Tibial nerve (tissue), 4 donors: ENCODE measurements at places on chromosomes 6 and 20. TPM values are rescaled to one million over a fixed set of nuclear protein-coding genes. Genes with fewer than 3 reads are reported as not detected.
A peak's percentile ranks its signal among the peaks of the same experiment; 100 is the strongest.

GRCh38 chr20:25000268-25000801, 7.8 kb upstream of the APMAP start:
- peaks cover 2% of the 10 kb centered on the region for H3K36me3 ChIP-seq
- no peaks in the 10 kb centered on the region for H3K4me1 ChIP-seq
- peak; percentile 65 for DNase-seq
- H3K4me3 ChIP-seq = no peak overlapping the region

GRCh38 chr6:149084808-149085556, 232.5 kb upstream of the TAB2 start:
- no peaks in the 10 kb centered on the region for H3K27me3 ChIP-seq
- H3K4me3 ChIP-seq = no peak overlapping the region
- H3K4me1 ChIP-seq = no peaks in the 10 kb centered on the region
- H3K36me3 ChIP-seq = no peaks in the 10 kb centered on the region
- no peak overlapping the region for H3K27ac ChIP-seq

DNA sequence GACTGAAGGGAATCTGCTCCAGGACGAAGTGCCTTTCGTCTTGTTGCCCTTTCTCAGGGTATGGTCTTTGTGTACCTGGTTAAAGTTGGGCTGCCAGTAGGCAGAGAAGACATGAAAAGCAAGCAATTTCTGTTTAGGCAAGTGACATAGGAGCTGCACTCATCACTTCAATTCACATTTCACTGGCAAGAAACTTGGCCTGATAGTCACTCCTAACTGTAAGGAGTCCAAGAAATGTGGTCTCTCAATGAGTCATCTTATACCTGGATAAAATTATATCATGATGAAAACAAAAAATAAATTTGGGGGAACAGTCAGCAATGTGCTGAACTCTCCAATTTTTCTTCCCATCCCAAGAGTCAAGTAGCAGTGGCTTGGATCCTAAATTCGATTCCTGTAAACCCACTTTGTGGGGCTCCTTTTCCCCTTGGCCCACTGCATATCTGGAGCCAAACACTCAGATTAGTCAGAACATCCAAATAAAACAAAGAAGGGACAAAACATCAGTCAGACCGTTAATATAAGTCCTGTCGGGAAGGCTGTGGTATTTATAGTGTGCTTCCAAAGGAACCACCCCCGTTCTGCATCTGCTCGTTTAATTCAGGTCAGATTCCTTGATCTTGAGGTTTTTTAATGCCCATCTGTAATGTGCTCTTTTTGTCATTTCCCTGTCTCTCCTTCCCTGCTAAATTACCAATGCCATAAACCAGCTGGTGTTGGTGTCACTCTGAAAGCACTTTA, 5.0 kb upstream of the GABRR1 start:
- no peaks in the 10 kb centered on the region for H3K4me1 ChIP-seq
- no peak for DNase-seq
- peak overlapping the region; percentile 37 for H3K27ac ChIP-seq
- H3K36me3 ChIP-seq = no peaks in the 10 kb centered on the region
- no peak overlapping the region for H3K4me3 ChIP-seq
- H3K27me3 ChIP-seq = no peaks in the 10 kb centered on the region

DNA sequence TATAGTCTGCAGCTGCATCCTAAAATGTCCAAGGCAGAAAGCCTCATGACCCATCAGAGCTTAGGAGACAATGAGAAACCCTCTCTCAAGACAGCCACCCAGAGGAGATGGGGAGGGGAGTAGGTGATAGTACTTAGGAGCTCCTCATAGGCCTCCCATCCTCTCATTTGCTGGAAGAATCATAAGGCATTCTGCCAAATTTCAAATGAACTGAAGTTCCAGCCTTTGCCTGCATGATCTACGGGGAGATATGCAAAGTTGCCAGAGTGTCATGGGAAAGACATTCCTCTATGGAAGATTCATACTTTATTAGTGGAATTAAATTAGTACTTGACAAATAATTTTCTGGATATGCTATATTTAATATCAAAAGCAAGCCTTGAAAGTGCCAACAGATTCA, 194.1 kb upstream of the GJE1 start:
- H3K27me3 ChIP-seq = no peaks in the 10 kb centered on the region
- no peaks in the 10 kb centered on the region for H3K36me3 ChIP-seq
- H3K27ac ChIP-seq = no peak overlapping the region
- H3K4me1 ChIP-seq = no peaks in the 10 kb centered on the region

DNA sequence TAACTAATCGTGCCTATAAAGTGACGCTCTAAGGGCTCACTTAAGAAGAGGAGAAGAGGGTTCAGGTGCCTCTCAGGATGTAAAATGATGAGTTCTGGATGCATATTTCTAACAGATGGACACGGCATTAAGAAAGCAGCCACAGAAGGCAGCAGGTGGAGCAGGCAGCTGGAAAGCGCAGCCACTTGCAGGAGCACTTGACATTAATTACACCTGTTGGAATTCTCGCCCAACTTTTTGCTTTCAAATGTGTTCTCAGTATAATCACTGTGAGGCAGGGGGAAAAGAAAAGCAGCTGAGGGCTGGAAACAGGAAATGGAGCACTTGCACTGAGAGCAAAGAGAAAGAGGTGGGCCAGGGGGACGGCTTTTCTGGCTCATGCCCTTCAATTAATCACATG, 164.2 kb downstream of the NKAIN2 start:
- H3K4me3 ChIP-seq = no peak overlapping the region
- H3K4me1 ChIP-seq = no peaks in the 10 kb centered on the region
- H3K36me3 ChIP-seq = no peaks in the 10 kb centered on the region
- no peak overlapping the region for H3K27ac ChIP-seq
- H3K27me3 ChIP-seq = no peaks in the 10 kb centered on the region

DNA sequence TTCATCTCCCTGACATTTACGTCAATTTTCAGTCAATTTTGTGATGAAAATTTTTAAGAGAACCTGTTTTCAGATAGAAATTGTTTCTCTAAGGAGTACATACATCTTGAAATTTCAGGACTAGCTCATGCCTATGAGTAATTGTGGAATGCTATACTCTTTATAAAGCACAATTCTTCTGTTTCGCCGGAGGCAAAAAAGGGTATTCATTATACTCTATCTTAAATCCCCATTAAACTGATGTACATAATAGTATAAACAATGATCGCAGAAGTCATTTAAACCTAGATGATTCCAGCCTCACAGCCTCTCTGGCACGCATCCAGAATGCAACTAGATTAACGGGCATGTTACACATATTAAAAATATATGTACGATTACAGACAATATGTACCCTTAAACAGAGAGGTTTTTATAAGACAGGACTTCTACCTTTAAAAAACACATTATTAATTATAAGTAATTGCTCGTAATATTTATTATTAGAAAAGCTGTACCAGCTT, 62.6 kb downstream of the NRSN1 start:
- H3K36me3 ChIP-seq = no peaks in the 10 kb centered on the region
- H3K4me3 ChIP-seq = no peak overlapping the region
- no peak overlapping the region for H3K27ac ChIP-seq
- no peaks in the 10 kb centered on the region for H3K4me1 ChIP-seq
- no peaks in the 10 kb centered on the region for H3K27me3 ChIP-seq

GRCh38 chr6:138682704-138683527, 90.7 kb upstream of the CCDC28A start:
- H3K36me3 ChIP-seq = no peaks in the 10 kb centered on the region
- H3K27me3 ChIP-seq = no peaks in the 10 kb centered on the region
- no peak overlapping the region for H3K27ac ChIP-seq
- H3K4me1 ChIP-seq = no peaks in the 10 kb centered on the region
- DNase-seq = no peak

- no peaks in the 10 kb centered on the region for H3K27me3 ChIP-seq
- DNase-seq = no peak
- peaks cover 12% of the 10 kb centered on the region for H3K4me1 ChIP-seq
- no peak overlapping the region for H3K4me3 ChIP-seq
Observed at GRCh38 chr20:19791887-19792286, 33.8 kb downstream of the RIN2 start.

GRCh38 chr6:21202521-21202920, 391.0 kb upstream of the SOX4 start:
- no peak overlapping the region for H3K4me3 ChIP-seq
- no peaks in the 10 kb centered on the region for H3K27me3 ChIP-seq
- no peak overlapping the region for H3K27ac ChIP-seq
- H3K4me1 ChIP-seq = peaks cover 7% of the 10 kb centered on the region
- peaks cover 19% of the 10 kb centered on the region for H3K36me3 ChIP-seq
- DNase-seq = no peak

- no peak for DNase-seq
- peaks cover 67% of the 10 kb centered on the region for H3K4me1 ChIP-seq
- H3K4me3 ChIP-seq = no peak overlapping the region
- no peak overlapping the region for H3K27ac ChIP-seq
Observed at GRCh38 chr20:50514750-50515149, 4.6 kb downstream of the PTPN1 start.

DNA sequence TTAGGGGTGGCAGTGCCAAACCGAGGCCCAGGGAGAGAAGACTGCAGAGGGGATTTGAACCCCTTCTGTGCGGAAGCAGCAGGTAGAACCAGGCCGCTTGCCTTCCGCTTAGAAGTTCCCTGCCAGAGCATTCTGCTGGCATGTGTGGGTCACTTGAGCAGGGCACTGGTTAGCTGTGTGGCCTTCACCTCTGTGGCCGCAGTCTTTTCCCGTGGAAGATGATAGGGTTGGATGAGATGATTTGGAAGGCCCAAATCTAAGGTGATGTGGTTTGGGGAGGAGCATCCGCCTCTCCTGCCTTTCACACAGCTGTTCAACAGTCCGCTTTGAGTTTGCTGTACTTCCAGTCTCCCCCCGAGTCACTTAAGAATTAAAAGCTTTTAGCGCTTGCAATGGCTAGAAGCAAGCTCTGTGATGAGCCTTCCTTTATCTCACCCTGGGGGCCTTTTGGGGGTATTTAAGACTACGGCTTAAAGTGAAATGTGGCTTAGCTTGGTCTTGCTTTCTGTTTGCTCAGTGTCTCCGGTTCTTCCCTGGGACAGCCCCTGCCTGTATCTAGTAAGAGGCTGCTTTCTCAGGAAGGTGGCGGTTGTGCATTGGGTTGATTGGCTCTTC, 743 bp downstream of the CMTR1 start:
- H3K4me1 ChIP-seq = no peaks in the 10 kb centered on the region
- no peaks in the 10 kb centered on the region for H3K36me3 ChIP-seq
- no peaks in the 10 kb centered on the region for H3K27me3 ChIP-seq
- no peak for DNase-seq
- H3K4me3 ChIP-seq = peak overlapping the region; percentile 88

GRCh38 chr6:90575267-90575666, 11.6 kb downstream of the MAP3K7 start:
- no peak for DNase-seq
- no peak overlapping the region for H3K27ac ChIP-seq
- H3K36me3 ChIP-seq = no peaks in the 10 kb centered on the region

Gene ISM1
- 47.3 TPM for total RNA-seq

Gene SLC35D3
- total RNA-seq = not detected

Gene MATN4
- total RNA-seq = not detected

Gene ASCC3
- 33.9 TPM for total RNA-seq

Gene TUBB1
- total RNA-seq = 0.21 TPM

Gene BTN2A1
- 15.7 TPM for total RNA-seq

Gene NCOA6
- 24.9 TPM for total RNA-seq

Gene KCNK16
- not detected for total RNA-seq

Gene PKIB
- 0.90 TPM for total RNA-seq

Gene CASS4
- total RNA-seq = 2.0 TPM

Gene SOX18
- total RNA-seq = 4.6 TPM
